ENCODE measurements at places on chromosomes 1 and 21.

GRCh38 chr1:182332261-182333060, 59.1 kb downstream of the GLUL start:
- DNase-seq = no peak

DNA sequence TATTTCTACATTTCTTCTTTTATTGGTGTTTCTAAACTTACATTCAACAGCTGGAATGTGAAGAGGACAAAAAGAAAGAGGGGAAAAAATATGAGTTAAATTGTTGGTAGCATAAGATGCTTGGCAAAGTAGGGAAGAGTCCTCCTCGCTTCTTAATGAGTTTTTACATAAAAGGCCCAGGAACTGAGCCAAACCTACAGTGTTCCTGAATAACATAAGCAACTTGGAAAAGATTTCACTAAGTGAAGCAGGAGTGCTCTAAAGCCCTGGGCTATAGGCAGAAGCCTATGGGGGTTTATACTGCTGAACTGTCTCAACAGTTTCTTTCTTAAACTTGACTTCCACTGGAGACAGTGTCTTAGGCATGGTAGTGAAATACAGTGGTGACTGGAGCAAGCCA, 115.0 kb upstream of the USP25 start:
- no peak for DNase-seq

- DNase-seq = peak; percentile 28
These were observed 1.8 kb upstream of the EPHX1 start for GRCh38 chr1:225808136-225808535.

GRCh38 chr1:169005776-169006175, 100.7 kb upstream of the ATP1B1 start:
- DNase-seq = no peak

GRCh38 chr1:214454569-214455396, 96.6 kb downstream of the PTPN14 start:
- no peak for DNase-seq

GRCh38 chr1:48679859-48680258, 96.8 kb downstream of the BEND5 start:
- no peak for DNase-seq

- no peak for DNase-seq
These were observed 104.0 kb downstream of the SLC30A10 start for GRCh38 chr1:219824338-219824737.

DNA sequence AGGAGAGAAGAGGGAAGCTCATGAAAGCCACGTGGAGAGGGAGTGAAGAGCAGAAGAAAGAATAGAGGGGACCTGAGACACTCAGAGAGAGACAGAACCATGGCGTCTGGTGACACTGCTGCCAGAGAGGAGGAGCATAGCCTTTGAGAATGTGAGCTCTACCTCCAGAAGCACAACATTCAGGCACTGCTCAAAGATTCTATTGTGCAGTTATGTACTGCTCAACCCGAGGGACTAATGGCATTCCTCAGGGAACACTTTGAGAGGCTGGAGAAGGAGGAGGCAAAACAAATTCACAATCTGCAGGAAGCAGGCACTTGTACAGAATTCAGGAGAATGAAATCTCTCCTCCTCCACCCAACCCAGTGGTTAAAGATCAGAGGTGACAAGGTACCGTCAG, 45.1 kb downstream of the BTBD8 start:
- no peak for DNase-seq

DNA sequence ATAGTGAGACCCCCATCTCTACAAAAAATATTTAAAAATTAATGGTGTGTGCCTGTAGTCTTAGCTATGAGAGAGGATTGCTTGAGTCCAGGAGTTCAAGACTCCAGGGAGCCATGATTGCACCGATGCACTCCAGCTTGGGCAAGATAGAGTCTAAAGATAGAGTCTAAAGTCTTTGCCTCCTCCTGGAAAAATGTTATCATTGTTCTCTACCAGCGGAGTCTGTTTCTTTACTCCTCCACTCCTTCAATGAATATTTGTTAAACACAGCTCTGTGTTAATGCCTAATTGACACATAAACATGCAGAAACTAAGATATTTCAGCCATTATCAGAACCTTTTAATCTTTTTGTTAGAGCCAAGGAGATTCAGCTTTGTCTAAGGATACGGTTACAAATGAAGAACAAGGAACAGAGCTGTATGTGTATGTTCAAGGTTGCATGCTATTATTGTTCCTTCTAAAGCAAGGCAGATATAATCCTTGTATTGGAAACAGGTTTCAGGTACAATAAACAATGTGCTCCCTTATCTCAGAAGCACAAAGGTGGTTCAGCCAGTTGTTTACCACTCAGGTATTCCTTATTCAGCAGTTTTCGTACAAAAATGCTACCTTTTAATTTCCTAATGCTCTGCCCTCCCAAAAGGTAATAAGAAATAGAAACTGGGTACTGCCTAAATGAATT, 15.4 kb downstream of the OVAAL start:
- DNase-seq = no peak

DNA sequence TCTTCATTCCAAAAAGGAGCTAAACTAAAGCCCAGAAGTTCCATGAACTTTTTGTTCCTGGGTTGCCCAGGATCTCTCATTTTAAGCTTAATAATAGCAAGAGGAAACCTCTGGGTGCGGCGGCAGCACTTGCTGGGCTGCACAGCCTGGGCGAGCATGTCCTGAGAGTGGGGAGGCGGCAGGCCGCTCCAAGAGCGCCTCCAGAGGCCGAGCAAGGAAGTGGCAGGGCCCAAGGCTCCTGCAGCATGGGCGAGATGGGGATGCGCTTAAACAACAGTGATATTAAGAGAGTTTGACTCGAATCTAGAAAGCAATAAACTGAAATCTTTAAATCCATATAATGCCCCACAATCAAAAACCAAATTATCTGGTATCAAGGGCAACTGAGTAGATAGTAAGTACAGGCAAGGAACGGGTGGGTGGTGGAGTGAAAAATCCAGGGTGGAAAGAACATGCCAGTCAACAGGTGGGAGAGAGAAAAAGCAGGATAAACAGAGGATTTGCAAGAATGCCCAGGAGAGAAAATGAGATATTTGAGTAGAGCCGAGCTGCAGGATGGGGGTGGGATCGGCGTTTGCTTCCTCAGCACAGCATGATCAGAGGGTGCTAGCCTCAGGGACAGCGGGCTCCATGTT, 14.1 kb upstream of the TNR start:
- DNase-seq = peak; percentile 45

DNA sequence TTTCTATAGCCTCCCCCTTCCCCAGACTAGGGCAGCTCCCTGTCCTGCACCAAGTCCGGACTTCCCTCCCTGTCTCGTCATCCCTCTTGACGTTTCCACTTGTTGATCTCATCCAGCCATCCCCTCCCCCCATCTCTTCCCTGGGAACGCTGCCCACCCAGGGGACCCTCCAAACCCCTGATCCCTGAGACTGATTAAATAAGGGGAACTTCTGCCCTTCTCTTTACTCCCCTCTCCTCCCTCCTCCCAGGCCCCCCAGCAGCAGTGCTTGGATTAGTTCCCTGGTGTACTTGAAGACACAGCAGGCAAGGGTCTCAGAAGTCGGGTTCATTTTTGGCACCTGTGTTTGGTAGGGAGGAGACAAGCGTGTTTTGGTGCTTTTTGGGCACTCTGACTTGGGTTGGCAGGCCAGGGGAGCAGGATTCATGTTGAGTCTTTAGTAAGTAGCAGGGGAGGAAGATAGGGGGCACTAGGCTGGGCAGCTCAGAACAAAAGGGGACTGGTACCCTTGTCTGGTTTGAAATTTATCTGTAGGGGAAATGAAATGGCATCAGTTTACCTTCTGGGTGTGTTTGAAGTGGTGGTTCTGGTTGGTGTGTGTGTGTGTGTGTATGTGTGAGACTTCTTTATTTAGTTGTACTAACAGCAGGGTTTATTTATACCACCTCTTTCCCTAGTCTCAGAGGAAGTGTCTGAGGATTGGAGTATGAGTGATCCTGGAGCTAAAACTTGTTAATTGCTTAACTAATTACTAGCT, 11.1 kb downstream of the VANGL2 start:
- DNase-seq = no peak

GRCh38 chr1:24562625-24563024, 6.7 kb downstream of the NCMAP start:
- no peak for DNase-seq

DNA sequence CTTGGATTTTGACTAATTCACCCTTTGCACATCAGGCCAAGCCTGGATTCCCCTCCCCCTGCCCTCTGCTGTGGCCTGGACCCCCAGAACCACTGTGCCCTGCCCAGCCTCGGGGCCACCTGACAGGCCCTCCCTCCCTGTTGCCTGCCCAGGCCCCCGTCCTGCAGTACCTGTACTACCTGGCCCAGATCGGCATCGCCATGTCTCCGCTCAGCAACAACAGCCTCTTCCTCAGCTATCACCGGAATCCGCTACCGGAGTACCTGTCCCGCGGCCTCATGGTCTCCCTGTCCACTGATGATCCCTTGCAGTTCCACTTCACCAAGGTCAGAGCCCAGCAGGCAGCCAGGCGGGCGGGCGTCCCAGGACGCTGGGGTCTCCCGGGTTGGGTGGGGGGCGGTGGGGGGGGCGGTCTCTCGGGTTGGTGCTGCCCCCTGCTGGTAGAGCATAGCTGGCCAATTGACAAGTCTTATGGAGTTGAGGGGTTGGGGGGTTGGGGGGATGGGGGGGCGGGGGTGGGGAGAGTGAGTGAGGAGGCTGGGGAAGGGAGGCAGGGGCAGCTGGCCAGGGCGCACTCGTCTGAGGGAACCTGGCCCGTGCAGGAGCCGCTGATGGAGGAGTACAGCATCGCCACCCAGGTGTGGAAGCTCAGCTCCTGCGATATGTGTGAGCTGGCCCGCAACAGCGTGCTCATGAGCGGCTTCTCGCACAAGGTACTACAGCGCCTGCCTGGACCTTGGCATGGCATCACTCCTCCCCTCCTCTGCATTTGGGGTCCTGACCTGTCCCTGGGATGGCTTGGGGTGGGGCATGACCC, 10.7 kb downstream of the AMPD2 start:
- no peak for DNase-seq

DNA sequence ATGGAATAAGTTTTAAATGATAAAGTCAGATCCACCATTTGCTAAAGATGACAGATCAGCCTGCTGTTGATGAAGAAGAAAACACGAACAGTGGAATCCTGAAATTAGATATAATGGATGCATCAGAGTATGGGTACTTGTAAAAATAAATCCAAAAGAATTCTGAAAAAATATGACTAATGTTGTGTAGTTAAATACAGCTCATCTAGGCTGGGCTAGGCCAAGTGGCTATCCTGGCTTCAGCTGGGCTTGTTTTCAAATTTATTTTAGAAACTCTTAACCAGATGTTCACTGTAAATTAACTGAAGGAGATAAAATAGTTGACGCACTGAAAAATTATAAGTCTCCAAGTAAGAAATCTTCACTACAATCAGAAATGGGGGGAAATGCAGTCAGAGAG, 7.4 kb upstream of the RGS2 start:
- no peak for DNase-seq

DNA sequence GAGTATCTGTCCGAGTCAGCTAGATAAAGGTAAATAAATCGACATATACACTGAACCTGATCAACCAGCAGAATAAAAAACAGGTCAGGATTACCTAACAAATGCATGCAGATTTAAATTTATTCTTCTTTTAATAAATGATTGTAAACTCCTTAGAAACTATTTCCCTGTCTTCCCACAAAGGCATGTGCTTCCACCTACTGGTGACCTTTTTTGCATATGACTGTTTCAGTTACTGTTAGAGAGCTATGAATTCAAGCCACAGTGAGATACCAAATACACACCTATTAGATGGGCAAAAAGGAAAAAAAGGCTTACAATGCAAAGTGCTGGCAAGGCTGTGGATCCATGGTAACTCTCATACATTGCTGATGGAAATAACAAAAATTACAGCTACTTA, 957.4 kb upstream of the NCAM2 start:
- DNase-seq = peak; percentile 27

GRCh38 chr21:35796844-35797243, 263.5 kb downstream of the SETD4 start:
- peak; percentile 2 for DNase-seq

- DNase-seq = no peak
These were observed 32.5 kb upstream of the LMO4 start for GRCh38 chr1:87296206-87296605.

GRCh38 chr1:44609412-44609767, 64.9 kb downstream of the TMEM53 start:
- DNase-seq = peak; percentile 78

- no peak for DNase-seq
These were observed 44.7 kb downstream of the EIF2B3 start for GRCh38 chr1:44941424-44942324.

DNA sequence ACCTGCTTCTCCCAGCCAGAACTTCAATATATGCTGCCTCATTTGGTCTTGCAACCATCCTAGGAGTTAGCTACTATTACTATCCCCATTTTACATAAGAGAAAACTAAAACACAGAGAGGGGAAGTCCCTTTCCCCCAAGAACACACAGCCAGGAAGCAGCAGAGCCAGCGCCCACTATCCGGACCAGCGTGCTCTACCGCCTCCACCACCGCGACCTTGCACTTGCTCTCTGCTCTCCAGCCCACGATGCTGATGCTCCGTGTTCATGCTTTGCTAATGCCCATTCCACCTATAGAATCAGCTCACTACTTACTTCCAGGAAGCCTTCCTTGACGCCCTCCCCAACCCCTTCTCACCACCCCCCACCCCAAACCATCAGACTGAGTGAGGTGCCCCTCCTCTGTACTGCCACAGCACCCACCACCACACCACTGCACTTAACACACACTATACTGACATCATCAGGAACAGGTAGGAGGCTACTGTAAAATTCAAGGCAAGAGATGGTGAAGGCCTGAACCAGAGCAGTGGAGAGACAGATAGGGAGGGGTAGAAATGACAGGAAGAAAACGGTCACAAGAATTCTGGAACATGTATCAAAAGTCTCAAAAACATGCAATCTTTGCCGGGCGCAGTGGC, 9.4 kb downstream of the TMEM53 start:
- DNase-seq = no peak

DNA sequence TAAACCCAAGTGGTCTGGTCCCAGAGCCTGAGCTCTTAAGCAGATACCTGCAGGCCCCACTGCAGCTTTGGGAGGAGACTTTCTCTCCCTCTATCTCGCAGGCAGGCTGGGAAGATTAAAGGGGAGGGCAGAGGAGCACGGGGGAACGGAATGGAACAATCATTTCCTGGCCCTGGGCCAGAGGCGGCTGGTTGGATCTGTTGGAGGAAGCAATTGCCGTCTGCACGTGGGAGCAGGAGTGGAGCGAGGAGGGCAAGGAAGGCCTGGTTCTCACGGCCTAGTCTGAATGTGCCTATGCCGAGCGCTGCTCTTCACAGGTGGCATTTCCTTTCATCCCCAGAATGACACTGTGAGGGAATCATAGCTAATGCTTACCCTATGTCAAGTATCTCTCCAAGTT, 23.7 kb downstream of the NKAIN1 start:
- DNase-seq = peak; percentile 26

GRCh38 chr1:231000639-231001038, 21.7 kb downstream of the ARV1 start:
- no peak for DNase-seq

- no peak for DNase-seq
These were observed 398.4 kb downstream of the PRDM2 start for GRCh38 chr1:14098294-14098913.

GRCh38 chr1:29972421-29973053, 736.2 kb downstream of the PTPRU start:
- no peak for DNase-seq

GRCh38 chr1:80931178-80931577, 869.6 kb upstream of the ADGRL2 start:
- DNase-seq = no peak

All from hematopoietic multipotent progenitor cell treated with erythropoietin and hydrocortisone succinate and interleukin-3 and kit ligand, for 6 days (in vitro differentiated cells).